ENCODE measurements at places on chromosomes 13 and 19.

DNA sequence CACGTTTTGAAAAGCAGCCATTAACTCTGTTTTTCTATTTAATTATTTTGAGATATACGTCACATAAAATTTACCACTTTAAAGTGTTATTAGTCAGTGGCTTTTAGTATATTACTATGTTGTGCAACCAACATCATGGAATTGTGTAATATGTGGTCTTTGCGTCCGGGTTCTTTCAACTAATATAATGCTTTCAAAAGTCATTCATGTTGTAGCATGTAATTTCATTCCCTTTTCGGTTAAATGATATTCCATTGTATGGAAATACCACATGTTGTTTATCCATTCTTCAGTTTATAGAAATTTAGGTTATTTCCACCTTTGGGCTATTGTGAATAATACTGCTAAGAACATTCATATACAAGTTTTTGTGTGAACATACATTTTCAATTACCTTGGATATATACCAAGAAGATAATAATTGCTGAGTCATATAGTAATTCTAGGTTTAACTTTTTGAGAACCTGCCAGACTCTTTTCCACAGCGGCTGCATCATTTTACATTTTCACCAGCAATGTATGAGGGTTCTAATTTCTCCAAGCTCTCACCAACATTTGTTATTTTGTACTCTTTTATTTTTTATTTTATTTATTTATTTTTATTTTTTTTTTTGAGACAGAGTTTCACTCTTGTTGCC, 28.1 kb upstream of the CLDN10 start:
- DNase-seq = no peak

DNA sequence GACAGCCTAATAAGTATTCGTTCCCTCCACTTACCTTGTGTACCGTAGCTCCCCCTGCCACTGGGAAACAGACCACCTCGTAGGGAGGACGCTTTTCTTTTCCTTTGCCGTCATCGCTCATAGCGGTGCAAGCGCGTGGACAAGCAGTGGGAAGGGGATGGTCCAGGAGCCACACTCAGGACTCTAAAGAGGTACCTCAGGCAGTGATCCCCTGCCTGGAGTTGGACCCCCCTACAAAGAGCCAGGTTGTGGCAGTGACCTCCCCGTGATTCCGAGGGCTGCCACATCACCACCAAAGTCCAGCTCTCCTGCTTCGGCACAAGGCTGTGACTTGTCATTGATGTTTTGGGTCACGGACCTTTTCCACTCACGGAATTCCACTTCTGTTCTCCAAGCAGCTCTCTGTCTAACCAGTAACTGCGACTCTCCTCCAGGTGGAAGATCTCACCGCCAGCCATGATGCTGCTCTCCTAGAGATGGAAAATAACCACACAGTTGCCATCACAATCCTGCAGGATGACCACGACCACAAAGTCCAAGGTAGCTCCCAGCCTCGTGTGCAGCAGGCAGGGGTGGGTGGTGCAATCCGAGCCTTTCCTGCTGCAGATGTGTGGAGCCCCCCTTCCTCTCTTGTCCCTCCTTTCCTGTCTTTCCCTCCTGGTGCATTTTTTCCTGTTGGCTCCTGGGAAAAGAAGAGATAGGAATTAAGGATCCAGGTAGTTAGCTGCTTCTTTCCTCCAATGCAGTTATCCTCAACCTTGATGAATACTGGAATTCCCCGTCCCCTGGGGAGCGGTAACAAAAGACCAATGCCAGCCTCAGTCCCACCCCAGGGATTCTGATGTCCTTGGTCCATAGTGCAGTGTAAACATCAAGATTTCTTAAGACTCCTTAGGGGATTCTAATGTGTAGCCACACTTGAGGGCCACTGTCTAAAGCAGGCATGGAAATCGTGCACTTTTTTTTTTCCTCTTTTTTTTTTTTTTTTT, 107.7 kb downstream of the SLC7A1 start:
- DNase-seq = no peak

GRCh38 chr13:99516153-99516929, 15.1 kb downstream of the TM9SF2 start:
- no peak for DNase-seq

DNA sequence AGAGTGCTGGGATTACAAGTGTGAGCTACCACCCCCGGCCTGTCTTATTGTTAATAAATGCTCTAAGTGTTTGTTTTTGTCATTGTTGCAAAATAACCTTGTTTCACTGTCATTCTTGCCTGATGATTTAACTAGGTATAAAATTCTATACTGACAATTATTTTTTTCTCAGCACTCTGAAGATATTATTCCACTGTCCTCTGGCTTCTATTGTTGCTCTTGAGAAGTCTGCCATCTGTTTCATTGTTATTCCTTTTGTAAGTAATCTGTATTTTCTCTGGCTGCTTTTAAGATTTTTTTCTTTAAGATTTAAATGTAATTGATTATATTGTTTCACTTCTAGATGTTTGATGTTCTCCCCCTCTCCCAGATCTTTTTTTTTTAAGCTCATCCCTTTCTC, 17.6 kb downstream of the ZNF420 start:
- DNase-seq = no peak

- DNase-seq = no peak
These were observed 65.0 kb downstream of the MTUS2 start for GRCh38 chr13:28885181-28885580.

DNA sequence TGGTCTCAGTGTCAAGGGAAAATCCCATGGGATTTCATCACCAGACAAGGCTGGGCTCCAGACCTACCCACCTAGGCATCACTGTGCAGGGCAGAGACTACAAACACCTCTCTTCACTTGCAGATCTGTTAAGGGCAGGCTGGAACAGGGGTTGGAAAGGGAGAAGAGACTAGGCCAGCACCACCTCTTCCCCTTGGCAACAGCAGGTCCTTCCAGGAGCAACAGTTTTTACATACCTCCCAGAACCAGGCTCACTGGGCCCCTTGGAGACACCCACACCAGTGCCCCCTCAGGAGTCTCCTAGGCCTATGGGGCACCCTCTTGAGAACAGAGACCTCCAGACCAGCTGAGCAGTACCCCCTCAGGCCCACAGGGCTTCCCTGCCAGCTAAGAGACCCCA, 2.5 kb upstream of the UBE2M start:
- no peak for DNase-seq

GRCh38 chr19:41774515-41774980, 19.2 kb downstream of the CEACAM6 start:
- no peak for DNase-seq

DNA sequence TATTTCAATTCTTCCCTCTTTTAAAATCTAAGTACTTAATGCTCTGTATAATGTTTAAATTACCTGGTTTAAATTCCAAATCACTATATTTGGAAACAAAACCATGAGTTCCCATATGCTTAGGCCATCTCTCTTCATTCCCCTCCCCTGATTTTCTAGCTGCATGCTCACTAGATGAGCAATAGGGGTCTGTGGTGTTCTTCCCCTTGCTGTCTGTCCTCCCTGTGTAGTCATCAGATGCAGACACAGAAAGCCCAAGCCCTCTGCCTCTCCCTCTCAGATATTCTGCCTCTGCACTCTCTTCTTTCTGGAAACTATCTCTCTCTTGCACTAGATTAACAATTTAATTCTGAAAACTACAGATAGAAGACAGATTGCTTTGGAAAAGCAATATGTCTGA, 1730.2 kb downstream of the OLFM4 start:
- no peak for DNase-seq

GRCh38 chr19:28217022-28217421, 995.9 kb downstream of the UQCRFS1 start:
- no peak for DNase-seq

DNA sequence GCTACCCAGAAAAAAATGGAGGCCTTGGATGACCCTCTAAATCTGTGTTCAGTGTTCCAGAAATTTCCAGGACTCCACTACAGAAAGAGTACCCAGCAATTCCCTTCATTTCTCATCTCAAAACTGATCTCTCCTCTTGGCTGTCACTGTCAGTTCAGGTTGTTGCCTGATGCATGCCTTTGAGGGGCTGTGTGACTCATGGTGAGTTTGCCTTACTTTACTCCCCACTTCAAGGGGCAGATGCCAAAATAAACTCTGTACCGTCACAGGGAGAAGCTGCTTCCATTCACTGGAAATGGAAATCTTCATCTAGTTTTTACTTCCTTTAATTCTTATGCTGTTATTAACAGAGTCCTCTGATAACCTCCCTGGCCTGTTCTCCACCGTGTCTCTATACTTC, 1075.0 kb downstream of the DIAPH3 start:
- DNase-seq = no peak

- no peak for DNase-seq
These were observed 11.3 kb downstream of the MAST3 start for GRCh38 chr19:18108897-18109296.

GRCh38 chr19:45499196-45500180, 1.2 kb downstream of the PPM1N start:
- DNase-seq = no peak

- DNase-seq = no peak
These were observed 70.0 kb downstream of the MZT1 start for GRCh38 chr13:72657379-72657778.

DNA sequence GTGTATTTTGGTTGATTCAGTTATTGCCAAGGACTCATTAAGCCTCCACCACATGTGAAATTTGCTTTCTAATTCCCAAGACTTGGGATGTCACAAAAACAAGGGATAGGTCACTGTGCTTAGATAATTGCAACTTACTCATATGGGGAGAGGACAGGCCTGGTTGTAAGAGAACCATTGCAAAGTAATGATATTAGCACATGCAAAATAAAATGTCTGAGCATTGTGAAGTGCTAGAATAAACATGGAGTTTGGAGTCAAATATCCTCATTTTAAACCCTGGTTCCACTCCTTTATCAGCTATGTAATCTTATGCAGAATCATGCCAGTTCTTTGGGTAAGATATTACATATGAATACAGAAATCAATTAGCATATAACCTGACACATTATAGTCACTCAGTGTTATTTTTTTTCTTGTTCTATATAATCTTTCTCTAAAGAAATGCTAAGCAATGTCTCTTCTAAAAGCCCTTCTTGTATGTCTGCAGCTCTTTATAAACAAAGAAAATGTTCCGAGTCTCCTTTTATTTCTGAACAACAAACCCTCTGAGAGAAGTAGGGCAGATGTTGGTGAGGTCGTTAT, 5.5 kb downstream of the CBY2 start:
- no peak for DNase-seq

GRCh38 chr19:48392860-48393558, 459 bp upstream of the GRIN2D start:
- no peak for DNase-seq

- DNase-seq = no peak
These were observed 68.5 kb upstream of the POMP start for GRCh38 chr13:28590461-28590860.

Data from Kasumi-1 (cell line).